ENCODE measurements at places on chromosomes 12 and 14.

DNA sequence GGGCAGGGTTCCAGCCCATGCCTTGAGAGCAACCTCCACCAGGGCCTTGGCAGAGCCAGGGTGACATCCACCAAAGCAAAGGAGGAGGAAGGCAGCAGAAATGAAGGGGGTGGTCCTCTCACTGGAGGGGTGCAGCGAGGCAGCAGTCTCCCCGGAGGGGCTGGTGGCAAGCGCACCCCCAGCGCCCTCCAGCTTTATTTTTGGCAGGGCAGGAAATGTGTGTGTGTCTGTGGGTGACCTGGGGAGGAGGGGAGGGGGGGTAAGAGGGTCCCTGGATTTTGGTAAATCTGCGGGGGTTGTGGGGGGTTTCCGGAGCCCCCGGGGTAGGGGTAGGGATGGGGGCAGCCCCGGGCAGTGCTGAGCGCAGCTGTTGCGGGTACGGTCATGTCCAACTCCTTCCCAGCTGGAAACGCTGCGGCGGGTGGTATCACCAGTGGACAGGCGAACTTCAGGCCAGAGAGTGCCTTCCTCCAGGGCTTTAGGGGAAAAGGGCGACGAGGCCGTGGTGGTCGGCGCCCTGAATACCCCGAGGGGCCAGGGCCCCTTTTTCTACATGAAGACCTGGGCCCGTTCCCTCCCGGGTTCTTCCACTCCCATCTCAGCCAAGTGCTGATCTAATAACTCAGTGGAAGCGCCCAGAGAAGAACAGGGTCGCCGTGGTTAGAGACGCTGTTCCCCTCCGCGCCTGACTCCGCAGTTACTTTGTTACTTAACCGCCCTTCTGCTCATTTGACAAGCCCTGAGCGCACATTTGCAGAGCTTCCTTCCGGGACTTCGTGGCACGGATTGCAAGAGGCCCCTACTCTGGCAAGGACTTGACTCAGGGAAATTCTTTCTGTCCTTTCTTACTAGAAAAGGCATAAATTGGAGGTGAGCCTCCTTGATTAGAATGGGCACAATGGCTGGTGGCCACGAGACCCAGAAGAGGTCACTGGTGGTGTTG is 55.2 kb downstream of the FOS start:
- DNase-seq = peak; percentile 17

DNA sequence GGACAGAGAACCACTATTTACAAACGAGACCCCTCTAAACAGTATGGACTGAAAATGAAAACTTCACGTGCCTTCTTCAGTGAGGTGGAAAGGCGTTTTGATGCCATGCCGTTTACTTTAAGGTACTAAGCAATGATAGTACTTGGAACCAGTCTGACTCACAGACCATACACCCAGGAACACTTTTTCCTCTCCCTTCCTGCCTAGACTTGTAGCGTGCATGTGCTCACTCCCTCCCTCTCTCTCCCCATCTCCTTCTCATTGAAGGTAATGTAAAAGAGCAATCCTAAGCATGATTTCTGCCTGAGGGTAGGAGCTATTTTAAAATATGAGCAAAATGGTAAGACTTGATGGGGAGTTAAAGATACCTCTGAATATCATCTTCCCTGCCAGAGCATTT is 5.9 kb upstream of the RPL41 start:
- no peak for DNase-seq

DNA sequence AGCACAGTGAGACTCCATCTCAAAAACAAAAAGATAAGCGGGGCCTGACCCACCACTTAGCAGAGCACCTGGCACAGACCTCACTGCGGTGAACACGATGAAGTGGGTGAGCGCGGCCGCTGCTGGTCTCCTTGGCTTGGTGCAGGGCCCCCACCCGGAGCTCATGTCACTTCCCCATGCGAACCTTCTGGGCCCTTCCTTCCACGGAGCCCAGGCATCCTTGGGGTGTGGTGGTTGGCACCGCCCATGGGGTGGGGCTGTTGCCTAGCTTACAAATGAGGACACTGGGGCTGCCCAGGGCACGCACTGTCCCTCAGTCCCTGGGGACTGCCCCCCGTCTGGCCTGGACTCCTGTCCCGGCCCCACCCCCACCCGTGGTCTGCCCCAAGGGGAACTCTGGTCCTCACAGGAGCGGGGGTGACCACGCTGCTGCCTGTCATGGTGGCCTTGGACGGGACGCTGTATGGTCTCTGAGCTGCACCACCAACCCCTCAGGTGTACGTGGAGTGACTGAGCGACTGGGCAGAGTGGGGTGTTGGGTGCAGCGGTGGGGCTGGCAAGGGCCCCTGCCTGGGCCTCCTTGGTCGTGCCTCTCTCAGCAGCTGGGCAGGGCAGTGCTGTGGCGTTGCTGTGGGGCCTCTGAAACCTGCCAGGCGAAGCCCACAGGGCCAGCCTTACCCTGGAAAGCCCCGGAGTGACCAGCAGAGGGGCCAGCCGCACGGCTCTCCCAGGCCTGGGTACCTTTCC is 15.3 kb downstream of the FBRSL1 start:
- no peak for DNase-seq

DNA sequence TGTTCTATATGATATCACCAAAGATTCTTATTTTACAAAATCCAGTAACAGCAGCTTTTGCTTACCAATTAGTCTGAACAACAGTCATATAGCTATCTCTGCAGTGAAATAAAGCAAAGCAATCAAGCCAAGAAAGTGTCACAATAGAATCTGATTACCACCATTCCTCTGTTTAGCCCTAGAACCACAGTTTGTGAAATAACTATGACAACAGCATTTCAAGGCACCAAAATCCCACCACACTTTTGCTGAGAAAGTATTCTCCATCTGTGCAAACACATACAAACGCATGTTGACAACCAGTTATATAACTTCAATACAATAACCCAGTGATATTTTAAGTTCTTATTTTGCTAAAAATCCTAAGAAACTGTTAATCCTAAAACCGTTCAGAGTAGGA is 7.4 kb downstream of the PPP1R13B start:
- no peak for DNase-seq

DNA sequence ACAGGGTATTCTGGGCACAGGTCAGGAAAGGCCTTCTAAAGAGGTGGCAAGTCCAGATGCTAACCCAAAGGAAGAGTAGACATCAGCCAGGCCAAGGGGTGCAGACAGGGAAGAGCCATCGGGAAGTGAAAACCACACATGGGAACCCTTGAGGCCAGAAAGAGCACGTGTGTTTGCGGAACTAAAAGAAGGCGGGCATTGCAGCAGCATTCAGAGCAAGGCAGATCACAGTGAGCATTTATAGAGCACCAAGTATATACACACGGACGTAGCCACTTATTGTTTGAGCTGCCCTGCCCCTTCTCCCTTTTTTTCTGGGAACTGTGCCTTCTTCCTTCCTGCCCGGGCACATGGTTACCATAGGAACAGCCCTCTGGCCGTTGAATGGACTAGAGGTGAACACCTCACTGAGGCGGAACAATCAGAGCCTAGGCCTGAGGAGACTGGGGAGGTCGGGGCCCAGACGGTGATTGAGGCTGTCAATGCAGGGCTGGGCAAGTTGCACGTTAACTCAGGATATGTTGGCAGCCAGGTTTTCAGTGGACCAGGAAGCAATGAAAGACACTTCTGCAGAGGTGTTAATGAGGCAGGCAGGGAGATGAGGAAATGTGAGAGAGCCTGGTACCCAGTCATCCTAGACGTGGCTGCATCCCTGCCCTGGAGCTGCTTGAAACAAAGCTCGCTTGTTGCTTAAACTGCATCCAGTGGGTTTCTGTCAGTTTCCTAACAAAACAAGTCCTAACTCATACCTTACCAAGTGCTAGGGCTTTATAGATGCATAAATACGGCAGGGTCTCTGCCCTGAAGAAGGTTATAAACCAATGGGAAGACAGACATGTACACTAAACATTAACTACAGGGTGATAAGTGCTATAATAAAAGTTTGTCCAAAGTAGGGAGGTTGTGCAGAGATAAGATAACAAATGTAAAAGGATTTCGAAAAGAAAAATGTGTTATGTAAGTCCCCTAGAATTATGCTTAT is 34.2 kb downstream of the MOAP1 start:
- DNase-seq = no peak

- DNase-seq = no peak
Observed at GRCh38 chr14:102445641-102446040, 63.9 kb downstream of the ANKRD9 start.

GRCh38 chr12:39972119-39972518 is 133.8 kb downstream of the SLC2A13 start:
- no peak for DNase-seq

- no peak for DNase-seq
Observed at GRCh38 chr12:75978677-75979076, 52.9 kb downstream of the PHLDA1 start.

GRCh38 chr14:92538412-92538985 is 24.9 kb downstream of the RIN3 start:
- DNase-seq = no peak

GRCh38 chr14:35332517-35333263 is 40.5 kb downstream of the PSMA6 start:
- peak; percentile 21 for DNase-seq

All from activated T-helper 9 cell treated with anti-CD3 and anti-CD28 coated beads, Interleukin-2, amount 50 U/mL, for 16 hours (primary cell).